ENCODE measurements at places on chromosomes 11 and 22.
A peak's percentile ranks its signal among the peaks of the same experiment; 100 is the strongest.

DNA sequence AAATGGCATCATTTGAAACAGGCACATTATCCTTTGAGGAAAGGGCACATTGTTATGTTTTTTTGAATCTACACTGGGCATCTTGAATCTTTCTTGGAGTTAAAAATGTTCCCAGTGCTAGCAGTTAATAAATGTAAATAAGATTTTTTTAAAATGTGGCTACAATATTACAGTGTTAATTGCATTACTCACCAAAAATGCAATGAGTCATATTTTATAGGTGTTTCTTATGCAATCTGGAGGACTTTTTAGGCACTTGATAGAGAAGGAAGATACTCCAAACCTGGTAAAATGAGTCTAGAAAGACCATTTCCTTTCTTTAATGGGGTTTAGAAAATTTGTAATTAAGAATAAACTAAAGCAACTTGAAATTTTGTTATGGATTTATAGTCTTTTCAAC lies 238.0 kb downstream of the METTL15 start:
- DNase-seq = no peak

DNA sequence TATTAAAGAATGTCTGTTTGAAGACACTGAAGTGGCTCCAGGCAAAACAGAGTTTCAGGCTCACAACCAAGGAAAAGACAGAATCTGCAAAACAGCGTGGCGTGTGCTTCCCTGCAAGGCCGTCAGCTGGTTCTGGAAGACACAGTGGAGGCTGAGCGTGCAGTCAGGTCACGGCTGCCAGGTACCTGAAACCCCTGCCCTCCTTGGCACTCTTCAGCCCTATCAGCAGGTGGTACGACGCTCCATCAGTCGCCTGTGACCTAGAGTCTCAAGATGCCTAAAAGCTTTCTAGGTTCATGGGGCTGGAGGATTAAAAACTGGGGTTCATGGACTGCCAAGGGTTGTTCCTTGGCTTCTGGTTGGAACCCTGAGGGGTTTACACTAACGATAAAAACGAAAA lies 65.9 kb downstream of the TRMU start:
- DNase-seq = no peak

DNA sequence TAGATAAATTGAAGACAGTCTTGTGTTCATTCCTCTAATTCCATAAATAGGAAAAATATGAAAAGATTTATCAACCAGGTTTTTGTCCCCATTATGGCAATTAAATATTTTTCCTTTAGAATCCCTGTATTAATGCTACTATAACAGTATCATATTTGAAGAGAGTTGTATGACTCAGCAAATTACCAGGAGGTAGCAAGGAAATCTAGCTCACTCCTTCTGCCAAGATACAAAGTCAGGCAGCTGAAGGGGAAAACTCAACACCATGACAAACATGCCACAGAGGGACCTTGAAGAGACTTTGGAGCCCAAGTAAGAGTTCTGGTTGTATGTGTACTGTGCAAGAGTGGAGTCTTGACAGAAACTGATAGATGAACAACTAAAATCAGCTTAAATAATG lies 143.3 kb downstream of the GUCY1A2 start:
- no peak for DNase-seq

DNA sequence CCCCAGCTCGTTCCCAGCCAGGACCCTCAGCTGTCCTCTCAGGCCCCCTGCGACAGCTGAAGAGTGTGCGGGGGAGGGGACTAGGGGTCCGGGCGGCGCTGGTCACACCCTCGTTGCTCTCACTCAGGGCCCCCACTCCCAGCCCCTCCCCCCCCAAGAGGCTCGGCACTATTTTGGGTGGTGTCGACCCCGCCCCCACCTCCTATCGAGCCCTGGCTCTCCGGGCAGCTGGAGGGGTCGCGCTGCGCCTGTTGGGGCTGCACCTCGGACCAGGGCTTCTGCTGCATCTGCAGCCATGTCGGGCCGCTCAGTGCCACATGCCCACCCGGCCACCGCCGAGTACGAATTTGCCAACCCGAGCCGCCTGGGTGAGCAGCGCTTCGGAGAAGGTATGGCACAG lies at the start of gene HSPB2:
HSPB2 (plus strand) TSS at position 200 of the 400 bp plus-strand sequence; CDS start at position 296, 96 bp downstream.
- no peak for DNase-seq

- DNase-seq = no peak
Observed at GRCh38 chr11:74446532-74446938, 20.8 kb downstream of the KCNE3 start.

GRCh38 chr11:96149743-96150555 lies 193.0 kb downstream of the MAML2 start:
- no peak for DNase-seq

DNA sequence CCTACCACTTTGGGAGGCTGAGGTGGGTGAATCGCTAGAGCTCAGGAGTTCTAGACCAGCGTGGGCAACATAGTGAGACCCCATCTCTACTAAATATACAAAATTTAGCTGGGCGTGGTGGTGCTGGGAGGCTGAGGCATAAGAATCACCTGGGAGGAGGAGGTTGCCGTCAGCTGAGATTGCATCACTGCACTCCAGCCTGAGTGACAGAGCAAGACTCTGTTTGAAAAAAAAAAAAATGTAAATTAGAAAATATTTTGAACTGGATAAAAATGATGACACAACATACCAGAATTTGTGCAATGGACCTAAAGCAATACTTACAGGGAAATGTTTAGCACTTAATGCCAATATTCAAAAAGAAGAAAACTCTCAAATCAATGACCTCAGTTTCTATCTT lies 46.4 kb downstream of the ATG16L2 start:
- DNase-seq = no peak

- DNase-seq = peak; percentile 84
Observed at GRCh38 chr11:11798586-11799438, 43.0 kb upstream of the USP47 start.

DNA sequence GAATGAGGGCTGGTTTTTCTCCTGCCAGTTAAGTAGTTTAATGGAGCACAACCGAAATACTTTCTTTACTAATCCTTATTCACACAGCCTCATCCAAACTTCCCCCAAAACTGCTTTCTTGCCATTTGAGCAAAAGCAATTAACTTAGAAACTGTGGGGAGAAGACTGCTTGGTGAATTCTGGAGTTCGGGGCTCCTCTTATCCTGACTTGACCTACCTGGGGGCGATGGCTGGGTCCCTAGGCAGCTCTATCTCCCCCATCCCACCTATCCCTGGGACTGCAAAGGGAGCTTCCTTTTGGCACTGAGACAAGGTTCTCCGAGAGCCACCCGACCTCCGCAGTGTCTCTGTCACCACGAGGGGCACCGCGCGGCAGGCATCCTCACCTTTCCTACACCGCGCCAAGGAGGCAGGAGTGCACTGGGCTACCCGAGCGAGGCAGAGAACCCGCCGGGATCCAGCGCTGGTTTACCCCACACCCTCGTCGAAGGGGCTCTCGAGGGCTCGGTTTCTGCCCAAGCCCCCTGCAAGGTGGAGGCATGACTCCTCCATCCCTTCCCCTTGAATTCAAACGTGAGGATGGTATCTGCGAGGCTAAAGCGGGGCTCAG lies 759 bp downstream of the DESI1 start:
- DNase-seq = peak; percentile 54

DNA sequence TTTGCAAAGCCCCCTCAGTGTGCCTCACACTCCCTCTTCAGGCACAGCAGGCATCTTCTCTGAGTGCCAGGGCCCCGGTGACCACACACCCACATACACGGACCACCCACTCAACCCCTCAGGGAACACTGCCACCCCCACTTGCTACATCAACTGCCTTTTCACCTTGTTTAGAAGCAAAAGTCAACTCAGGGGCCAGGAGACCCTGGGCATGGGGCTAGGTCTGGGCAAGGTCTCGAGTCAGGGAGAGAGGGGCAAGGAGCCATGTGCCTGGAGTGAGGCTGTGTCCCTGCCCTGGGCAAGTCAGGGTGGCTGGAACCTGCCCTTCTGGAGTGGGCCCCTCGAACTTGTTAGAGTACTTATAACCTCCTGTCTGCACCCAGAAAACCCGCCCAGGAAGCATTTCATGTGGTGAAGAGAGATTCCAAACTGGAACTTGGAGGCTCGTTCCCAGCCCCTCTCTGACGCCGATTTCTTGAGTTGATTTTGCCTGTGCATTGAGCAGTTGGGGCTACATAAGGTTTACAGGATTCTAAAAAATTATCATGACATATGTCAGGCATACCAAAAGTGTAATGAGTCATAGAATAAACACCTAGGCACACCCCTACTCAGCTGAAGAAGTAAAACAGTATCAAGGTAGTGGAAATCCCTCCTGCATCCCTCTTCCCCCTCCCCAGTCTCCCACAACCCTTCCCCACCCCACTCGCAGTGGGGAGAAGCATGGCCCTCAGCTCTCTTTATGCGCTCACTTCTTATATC lies 74.3 kb downstream of the MYEOV start:
- no peak for DNase-seq

DNA sequence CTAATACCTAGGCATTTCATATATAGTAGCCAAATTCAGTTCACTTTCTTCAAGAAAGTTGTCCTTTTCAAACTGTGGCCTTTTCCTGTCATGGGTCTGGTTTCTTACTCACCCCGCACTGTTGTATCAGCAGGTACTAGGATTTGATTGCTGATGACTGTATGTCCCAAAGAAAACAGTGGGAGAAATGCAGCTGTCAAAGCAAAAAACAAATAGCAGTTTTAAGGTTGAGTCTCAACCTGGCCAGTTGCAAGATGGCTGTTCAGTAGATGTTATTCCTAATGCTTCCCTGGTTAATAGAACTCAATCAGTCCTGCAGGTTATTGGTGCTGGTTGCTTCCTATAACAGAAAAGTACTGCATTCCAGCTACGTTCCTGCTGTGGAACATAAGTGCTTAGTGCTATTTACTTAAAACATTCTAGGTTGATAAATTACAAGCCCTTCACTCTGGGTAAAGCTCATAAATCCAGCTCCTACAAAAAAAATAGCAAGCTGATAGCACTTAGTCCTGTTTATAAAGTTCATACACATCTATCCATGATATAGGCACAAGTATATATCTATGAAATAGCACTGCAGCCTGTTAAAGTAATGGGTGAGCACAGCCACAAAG lies 26.6 kb downstream of the NF2 start:
- DNase-seq = no peak

DNA sequence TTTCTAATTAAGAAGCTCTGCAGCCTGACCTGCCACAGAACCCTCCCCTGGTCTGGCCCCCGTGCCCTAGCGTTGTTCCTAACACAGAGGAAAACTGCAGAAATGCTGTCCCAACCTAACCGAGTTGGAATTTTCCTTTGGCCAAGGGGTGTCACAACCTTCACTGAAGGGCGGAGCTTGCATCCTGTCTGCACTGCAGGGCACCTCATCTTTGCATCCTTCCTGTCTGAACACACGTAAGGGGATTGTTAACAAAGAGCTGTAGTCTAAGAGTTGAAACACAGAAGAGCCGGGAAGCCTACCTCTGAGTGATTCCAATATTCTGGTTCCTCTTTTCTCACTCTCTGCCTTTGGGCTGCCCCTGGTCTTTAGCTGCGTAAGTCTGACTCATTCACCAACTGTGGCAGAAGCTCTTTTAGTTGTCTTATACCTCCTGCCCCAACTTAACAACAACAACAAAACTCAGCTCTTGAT lies 1.6 kb downstream of the DIXDC1 start:
- peak; percentile 40 for DNase-seq

- DNase-seq = no peak
Observed at GRCh38 chr11:72561856-72562255, 112.4 kb downstream of the PDE2A start.

- DNase-seq = peak; percentile 45
Observed at GRCh38 chr22:41302021-41302767, 869 bp downstream of the ZC3H7B start.

DNA sequence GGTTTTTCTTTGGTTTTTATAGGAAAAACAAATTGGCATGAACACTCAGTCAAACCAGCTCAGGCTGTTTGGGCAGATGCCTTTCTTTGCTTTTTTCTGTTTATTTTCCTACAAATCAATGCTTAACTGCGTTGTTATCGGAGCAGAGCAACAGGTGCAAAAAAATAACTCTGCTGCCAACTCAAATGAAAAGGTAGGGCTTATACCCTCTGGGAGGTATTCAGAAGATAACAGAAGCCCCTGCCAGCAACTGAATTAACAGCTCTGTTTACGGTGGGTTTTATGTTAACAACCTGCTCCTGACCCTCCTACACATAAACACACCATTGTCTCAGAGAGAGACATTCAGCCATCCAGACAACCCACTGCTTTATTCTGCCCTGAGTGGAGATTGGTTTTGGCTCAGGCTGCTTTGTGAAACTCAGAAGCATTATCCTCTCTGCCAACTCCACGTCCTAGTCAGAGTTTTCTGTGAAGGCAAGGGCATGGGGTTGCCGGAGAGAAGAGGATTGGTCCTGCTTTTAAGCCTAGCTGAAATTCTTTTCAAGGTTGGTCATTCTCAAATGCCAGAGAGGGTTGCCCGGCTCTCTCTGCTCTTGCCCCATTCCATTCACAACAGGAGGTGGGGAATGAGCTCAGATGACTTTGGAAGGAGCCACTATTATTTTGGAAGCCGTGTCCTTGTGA lies 11.4 kb downstream of the EHF start:
- DNase-seq = no peak

DNA sequence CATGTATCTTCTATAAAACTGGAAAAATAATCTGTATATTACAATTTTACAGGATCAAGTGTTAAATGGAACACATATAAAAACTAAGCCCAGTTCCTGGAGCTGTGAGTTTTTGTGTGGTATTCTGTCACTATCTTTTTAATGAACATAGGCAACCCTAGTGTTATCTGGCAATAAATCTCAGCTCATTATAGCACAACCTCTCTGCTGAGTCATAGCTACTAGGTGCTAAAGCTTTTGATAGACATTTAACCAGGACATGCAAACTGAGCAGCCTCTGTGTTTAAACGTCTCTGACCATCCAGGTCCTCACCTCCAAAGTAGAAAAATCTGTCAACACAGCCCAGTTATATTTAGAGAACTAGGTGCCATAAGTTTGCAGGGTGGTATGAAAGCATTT lies 91.0 kb upstream of the CARD18 start:
- no peak for DNase-seq

DNA sequence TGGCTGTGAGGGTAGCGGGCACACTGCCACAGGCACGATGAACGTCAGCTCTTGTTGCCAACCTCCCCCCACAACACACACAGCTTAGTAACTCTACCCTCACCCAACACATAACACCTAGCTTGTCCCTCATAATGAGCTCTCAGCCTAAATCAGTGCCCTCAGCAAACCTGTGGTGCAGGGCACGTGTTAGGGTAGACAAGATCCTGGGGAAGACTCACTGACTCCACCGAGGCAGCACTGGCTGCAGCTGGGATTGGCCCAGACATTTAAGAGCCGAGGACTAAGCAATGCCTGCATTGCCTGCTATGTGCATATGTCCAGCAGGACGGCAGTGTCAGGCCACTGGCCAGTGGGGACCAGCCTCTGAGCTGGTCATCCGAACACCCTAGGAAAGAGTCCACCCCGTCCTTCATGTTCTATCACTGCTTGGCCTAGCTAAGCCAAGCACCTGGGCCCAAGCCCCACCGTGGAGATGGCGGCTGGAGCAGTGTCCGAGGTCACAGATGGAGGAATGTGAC lies 32.9 kb upstream of the TRIM29 start:
- DNase-seq = no peak

- DNase-seq = no peak
Observed at GRCh38 chr22:38753948-38754750, 1.6 kb downstream of the SUN2 start.

DNA sequence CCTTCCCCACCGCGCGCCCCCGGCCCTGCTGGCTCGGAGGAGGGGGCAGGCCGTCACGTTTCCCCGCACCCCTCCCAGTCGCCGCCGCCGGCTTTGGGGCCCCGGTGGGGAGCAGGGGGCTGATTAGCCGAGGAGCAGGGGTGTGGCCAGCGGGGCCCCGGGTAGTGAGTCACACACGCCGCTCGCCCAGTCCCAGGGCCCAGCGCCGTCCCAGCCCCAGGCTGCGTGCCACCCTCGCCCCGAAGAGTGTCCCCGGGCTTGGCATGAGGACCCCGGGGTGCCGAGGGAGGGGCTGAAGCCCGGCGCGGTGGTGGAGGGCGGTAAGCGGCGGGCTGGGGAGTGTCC lies 34.4 kb downstream of the PRDM11 start:
- DNase-seq = no peak
